Esophagus (tissue), 2 donors: ENCODE measurements at places on chromosomes 5 and 9. TPM values are rescaled to one million over a fixed set of nuclear protein-coding genes. Genes with fewer than 3 reads are reported as not detected.

Gene LRRC19
- polyA plus RNA-seq = not detected

Gene OR1Q1
- polyA plus RNA-seq = not detected

Gene PELO
- polyA plus RNA-seq = 3.9 TPM

Gene MEIKIN
- polyA plus RNA-seq = 0.12 TPM

Gene FBP2
- polyA plus RNA-seq = not detected

Gene DDX4
- not detected for polyA plus RNA-seq

Gene TAF1L
- polyA plus RNA-seq = not detected

Gene RASGEF1C
- 0.13 TPM for polyA plus RNA-seq

Gene SLC34A1
- polyA plus RNA-seq = 0.49 TPM

Gene EPB41L4A
- polyA plus RNA-seq = 9.6 TPM

Gene PCDHA1
- polyA plus RNA-seq = 0.02 TPM
